Epithelial cell of proximal tubule (primary cell): ENCODE measurements at places on chromosomes 2 and 18.
A peak's percentile ranks its signal among the peaks of the same experiment; 100 is the strongest.

DNA sequence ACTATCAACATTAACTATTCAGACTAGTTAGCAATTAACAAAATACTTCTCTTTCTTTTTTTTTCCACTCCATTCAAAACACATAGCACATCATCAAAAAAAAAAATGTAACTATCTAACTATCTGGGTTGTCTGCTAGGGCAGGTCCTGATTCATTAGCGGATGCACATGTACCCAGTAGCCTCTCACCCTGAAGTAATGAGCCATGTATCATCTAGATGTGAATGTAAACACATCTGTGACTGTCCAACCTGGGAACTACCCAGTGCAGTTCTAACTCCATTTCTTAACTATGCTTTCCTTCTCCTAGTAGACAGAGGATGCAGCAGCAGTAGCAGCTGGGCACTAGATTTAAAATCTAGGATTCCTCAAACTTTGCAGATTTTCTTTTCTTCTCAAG, 183.1 kb upstream of the PIK3C3 start:
- no peak for DNase-seq

- no peak for DNase-seq
Measured at GRCh38 chr2:202109139-202109736, 36.2 kb downstream of the KIAA2012 start.

- no peak for DNase-seq
Measured at GRCh38 chr2:241567776-241568175, 9.2 kb downstream of the BOK start.

DNA sequence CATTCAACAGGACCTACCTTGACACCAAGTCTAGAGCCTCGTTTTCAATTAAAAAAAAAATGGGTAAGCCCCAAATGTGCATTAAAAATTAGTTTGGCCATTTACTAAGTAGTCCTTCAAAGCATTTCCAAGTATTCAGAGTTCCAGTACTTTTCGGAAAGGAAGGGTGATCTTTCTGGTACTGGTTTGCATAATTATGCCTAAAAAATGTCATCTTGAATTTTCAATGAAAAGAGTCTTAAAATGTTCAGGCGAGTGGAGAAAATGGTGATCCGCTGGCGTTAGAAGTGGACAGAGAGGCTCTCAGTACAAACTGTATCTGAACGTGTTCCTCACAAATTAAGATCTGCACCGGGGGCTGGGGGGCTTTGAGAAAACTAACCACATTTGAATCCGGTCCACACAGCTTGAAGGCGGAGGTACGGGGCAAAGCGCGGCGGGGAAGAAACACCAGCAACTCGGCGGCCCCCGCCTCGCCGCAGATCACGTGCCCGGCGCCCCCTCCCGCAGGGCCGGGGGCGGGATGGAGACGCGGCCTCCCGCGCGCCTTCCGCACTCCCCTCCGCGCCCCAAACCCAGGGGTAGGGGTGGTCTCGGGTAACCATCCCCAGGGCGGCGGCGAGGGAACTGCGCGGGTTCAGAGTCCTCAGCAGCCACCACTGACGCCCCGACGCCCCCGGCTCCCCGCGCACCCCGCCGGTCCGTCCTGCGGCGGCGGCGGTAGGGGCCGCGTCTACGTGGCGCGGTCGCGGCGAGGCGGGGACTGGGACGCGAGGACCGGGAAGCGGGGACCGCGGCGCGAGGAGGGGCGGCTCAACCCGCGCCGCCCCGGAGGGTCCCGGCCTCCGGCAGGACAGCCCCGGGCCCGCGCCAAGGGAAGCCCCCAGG, 564 bp downstream of the LPIN2 start:
- no peak for DNase-seq

DNA sequence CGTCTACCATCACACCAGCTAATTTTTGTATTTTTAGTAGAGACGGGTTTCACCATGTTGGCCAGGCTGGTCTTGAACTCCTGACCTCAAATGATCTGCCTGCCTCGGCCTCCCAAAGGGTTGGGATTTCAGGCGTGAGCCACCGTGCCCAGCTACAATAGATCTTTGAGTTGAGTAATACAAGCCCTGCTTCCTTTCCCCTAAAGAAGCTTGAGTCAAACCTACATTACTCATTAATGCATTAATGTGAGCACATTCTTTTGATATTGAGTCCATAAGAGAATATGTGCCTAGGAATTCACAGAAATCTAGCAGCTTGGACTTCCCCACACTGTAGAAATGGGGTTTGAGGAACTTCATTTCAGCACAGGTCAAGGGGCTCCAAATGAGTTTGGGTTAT, 39.6 kb downstream of the PSMG2 start:
- no peak for DNase-seq

- no peak for DNase-seq
Measured at GRCh38 chr18:23684515-23685197, 4.6 kb upstream of the LAMA3 start.

GRCh38 chr2:64847930-64848329, 141.3 kb upstream of the SLC1A4 start:
- no peak for DNase-seq

GRCh38 chr2:229447227-229447626, 176.1 kb upstream of the PID1 start:
- no peak for DNase-seq

DNA sequence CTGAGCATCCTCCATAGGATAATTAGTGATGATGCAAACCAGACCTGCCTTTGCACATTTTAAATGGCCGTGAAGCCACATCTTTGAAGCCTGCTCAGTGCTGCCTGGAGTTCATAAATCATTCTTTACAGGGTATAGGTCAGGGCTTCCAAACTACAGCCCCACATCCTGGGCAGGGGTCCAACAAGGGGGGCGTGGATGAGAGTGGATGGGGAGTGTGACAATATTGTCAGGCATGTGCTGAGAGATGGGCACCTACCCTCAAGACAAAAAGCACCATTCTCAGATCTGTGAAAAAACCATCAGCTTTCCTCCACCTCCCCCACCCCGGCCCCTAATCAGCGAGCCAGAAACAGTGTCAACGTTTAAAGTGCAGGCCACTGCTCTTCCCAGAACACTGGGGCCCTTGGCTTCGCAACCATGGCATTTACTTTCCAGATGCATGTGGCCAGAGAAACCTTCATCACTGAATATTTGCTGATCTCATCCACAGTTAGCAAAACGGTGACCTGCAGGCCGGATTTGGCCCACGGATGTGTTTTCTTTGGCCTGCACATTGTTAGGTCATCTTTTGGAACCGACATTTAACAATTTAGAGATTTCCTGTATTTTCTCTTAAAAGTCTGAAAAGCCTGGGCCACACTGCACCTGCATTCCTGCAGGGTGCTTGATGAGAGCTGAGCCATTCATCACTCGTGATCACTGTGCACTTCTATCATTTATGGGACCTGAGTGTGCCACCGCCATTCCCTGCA, 130.7 kb downstream of the ANKRD44 start:
- DNase-seq: no peak

- DNase-seq: no peak
Measured at GRCh38 chr2:171136024-171136423, 24.7 kb downstream of the TLK1 start.

DNA sequence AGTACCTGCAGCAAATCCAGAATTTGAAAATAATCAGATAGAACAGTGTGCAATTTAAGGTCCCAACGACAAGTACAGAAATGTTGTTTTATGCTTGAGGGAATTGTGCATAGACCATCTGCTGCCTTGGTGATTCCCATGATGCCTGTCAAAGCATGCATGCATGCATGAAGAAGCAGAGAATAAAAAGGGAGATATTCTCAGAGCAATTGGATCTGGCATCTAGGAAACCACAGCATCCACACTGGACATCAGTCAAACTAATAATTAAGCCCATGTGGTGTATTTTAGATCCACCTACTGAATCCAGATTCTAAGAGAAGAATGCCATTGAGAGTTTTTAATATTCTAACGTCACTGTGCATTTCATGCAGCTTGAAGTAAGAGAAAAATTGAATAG, 361.2 kb downstream of the FSIP2 start:
- no peak for DNase-seq

- DNase-seq: peak; percentile 35
Measured at GRCh38 chr2:147182260-147182659, 662.6 kb upstream of the ACVR2A start.

- DNase-seq: no peak
Measured at GRCh38 chr2:159004849-159005248, 36.4 kb downstream of the TANC1 start.

DNA sequence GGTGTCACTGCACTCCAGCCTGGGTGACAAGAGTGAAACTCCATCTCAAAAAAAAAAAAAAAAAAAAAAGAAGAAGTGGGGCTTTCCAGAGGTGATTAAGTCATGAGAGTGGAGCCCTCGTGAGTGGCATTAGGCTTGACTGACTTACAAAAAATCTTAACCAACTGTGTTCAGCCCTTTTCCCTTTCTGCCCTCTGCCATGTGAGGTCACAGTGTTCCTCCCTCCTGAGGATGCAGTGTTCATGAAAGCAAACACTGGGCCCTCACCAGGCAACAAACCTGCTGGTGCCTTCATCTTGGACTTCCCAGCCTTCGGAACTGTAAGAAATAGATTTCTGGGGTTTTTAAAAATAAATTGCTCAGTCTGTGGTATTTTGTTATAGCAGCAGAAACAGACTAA, 37.0 kb upstream of the METTL21A start:
- no peak for DNase-seq

DNA sequence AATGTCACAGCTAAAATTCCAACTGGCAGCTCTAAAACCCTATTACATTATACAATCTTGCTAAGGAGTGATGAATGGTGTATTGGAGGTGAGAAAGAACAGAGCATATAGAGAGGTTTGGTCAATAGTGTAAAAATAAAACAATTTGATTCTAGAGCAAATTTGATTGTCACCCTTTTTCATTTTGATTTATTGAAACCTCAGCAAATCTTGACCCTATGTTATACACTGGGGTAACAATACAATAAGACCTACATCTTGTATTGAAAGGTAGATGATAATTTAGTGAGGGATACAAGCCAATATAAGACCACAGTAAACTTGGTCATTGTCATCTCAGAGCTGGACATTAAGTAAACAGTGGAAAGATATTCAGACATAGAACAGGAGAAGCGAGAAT, 671.9 kb downstream of the IRS1 start:
- DNase-seq: no peak

DNA sequence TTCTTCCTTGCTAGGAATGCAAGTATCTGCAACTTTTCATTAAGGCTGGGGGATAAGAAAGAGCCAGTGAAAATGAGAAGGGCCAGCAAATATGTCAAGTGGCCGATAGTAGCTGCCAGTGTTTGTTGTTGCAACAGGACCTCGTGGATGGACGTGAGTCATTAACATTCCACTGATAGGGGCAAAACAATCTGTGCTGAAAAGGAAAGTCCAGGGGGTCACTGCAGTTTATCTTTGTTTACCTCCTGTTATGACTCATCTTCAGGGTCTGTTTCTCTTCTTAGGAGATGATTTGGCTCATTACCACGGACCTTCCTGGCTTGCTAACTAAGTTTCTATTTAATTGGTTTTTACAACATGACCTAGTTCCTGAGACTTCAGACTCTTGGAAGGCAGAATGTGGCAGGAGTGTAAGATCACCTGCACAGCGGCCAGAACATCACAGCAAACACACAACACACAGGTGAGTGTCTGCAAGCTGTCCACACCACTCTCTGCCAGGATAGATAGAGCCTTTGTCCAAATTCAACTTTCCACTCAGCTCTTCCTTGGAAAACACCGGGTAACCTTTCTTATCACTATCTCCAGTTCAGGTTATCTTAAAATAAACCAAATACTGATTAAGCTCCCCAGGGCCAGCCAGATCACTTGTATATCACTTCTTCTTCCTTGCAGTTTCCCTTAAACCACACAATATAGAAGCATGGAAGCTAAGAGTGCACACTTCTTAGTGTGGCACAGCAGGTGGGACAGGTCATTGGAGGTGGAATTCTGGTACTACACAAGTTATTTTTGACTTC, 157.5 kb upstream of the LMAN1 start:
- peak; percentile 77 for DNase-seq

DNA sequence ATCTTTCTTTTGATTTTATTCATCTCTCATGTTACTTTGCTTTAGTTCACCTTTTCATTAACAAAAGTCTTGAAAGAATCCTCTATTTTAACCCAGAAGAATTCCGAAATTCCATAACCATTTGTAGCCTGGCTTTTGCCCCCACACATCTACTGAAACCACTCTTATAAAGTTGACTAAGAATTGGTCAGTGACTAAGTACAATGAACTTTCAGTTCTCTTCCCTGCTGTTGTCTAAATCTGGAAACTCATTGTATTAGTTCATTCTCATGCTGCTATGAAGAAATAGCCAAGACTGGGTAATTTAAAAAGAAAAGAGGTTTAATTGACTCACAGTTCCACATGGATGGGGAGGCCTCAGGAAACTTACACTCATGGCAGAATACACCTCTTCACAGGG, 49.9 kb upstream of the PNPT1 start:
- peak; percentile 4 for DNase-seq

GRCh38 chr18:79912409-79912991, 39.0 kb downstream of the SLC66A2 start:
- DNase-seq: no peak

GRCh38 chr2:74146929-74147726, 584 bp downstream of the BOLA3 start:
- DNase-seq: no peak

- DNase-seq: no peak
Measured at GRCh38 chr2:55088400-55088799, 38.1 kb upstream of the RTN4 start.

GRCh38 chr18:48419277-48420022, 10.3 kb upstream of the ZBTB7C start:
- DNase-seq: no peak

GRCh38 chr2:241759067-241759807, 17.4 kb upstream of the GAL3ST2 start:
- DNase-seq: no peak

GRCh38 chr2:127771756-127772155, 39.2 kb downstream of the WDR33 start:
- DNase-seq: no peak

DNA sequence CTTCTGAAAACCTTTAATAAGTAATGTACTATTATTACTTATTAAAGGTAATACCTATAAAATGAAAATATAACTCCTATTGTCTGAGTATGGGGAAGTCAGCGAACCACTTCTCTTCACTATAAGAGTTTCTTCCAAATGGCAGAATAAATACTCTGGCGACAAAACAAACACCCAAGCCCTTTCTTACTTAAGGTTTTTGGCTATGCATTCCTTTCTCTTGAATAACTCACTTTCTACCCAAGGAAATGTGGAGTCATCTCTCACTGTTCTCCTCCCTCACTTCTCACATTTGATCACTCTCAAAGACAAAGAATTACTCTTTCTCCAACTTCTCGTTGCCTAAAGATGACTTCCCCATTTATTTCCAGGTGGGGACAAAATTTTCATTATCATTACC, 816.8 kb upstream of the CRIM1 start:
- no peak for DNase-seq

DNA sequence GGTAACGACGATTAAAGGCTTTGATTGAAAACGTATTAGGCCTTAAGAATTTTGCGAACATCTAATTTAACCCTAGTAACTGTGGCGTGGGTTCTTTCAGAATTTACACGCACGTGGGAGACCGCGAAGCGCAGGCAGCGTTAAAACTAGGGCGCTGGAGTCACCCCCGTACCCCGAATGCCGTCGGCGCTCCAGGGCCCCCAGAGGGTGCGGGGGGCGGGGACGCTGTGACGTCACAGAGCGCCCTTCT, 673 bp upstream of the SMCHD1 start:
- no peak for DNase-seq
